ENCODE measurements at places on chromosomes 4 and X.

DNA sequence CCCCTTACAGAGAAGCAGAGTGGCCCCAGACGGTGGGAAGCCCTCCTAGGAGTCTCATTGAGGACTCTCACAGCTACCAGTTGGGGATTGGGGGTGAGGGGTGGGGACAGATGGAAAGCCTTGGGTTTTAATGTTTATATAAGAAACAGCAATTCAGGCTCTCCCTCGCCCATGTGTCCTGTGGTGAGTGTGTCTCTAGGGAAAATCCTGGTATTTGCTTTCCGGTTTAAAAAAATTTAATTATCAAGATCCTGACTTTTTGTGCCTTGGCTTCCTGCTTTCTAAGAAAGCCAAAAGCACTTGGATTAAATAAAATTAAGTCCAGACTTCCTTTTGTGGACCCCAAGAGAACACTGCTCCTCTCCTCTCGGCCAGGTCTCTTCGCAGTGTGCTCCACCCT, 93.8 kb downstream of the SOWAHB start:
- DNase-seq = no peak

DNA sequence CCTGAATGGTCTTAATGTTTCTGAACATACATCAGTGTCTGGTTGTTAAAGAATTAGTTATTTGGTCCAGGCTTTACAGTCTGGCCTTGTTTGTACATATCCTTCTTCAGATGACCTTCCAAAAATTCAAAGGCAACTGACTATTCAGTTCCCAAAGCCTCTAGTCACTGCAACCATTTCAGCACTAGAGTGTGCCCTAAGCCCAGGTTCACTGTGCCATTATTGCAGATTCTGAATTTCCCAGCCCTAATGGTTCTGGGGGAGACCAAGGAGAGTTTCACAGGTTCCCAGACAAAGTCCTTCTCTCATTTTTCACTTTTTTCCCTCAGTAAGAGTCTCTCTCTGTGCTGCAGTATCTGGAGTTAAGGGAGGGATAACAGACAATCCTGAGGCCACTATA, 235.8 kb downstream of the TRAM1L1 start:
- DNase-seq = no peak

DNA sequence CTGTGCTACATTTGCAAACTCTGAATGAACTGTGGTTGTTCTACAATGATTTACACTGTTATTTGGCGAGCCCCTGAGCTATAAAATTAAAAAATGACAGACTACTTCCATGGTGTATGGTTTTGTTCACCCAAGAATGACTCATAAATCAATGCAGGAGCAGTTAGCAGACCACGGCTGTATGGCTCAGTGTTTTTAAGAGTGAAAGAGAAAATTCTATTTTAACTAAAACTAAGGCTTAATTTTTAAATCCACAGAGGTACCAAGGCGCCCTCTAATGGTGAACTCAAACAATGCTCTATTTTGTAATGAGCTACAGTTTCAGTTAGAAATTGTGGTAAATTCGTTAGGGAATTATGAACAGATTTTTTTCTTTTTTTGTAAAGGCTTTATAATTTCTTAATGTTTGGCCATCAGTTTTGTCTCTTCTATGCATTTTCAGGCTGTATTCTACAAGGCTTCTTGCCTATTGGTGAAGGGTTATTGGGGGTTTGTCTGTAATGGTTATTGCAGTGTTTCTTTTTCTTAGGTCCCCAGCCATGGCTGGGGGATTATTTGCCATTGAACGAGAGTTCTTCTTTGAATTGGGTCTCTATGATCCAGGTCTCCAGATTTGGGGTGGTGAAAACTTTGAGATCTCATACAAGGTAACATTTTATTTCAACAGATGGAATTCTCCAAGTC, 32.5 kb downstream of the HMGB2 start:
- DNase-seq = no peak

DNA sequence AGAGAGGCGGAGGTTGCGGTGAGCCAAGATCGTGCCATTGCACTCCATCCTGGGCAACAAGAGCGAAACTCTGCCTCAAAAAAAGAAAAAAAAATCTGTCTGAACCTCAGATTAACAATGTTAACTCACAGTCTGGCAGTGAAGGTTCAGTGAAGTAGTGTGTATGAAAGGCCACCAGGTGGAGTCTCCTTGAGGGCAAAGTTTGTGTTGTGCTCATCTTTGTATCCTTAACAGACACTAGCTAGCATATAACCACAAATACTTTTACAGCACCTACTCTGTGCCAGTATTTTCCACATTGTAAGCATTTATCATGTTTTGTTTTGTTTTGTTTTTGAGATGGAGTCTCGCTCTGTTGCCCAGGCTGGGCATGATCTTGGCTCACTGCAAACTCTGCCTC, 46.0 kb upstream of the MGST2 start:
- DNase-seq = no peak

DNA sequence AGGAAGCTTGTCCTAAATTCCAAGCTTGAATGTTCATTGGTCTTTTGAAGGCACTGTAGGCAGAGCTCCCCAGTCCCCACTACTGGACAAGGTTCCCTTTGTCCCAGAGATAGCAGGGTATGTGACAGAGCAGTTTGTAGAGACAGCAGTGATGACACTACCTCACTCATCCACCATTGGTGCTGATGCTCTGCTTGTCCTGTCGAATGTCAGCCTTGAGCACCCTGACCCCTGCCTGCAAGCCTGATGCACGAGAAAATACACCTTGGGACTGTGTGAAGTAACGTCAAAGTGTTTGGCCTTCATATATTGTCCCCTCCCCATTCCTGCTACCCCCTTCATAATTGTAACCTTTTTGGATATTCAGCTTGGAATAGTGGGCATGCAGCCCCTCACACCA, 188.9 kb upstream of the EOLA2 start:
- DNase-seq = no peak

GRCh38 chrX:150408561-150408960, 45.4 kb downstream of the MAMLD1 start:
- DNase-seq = no peak

- no peak for DNase-seq
Observed at GRCh38 chr4:104417357-104417882, 77.3 kb downstream of the CXXC4 start.
